Testis (tissue), 5 donors: ENCODE measurements at places on chromosomes 7 and 10. TPM values are rescaled to one million over a fixed set of nuclear protein-coding genes. Genes with fewer than 3 reads are reported as not detected.

Gene EVX1
- total RNA-seq, result 0.25 TPM

Gene KCP
- total RNA-seq, result 0.68 TPM

Gene WNT16
- 0.12 TPM for total RNA-seq

Gene MKI67
- 4.5 TPM for total RNA-seq

Gene VGF
- 2.3 TPM for total RNA-seq

Gene TEX36
- 14.9 TPM for total RNA-seq

Gene GNG11
- total RNA-seq, result 4.0 TPM

- no peaks in the 10 kb centered on the region for H3K4me1 ChIP-seq
- no peak overlapping the region for H3K4me3 ChIP-seq
- DNase-seq, result no peak
- no peak overlapping the region for H3K27ac ChIP-seq
- no peaks in the 10 kb centered on the region for H3K27me3 ChIP-seq
- no peaks in the 10 kb centered on the region for H3K36me3 ChIP-seq
These were observed 37.2 kb downstream of the NKX2-3 start for GRCh38 chr10:99569961-99570360.

- H3K4me1 ChIP-seq, result no peaks in the 10 kb centered on the region
- no peaks in the 10 kb centered on the region for H3K27me3 ChIP-seq
- H3K36me3 ChIP-seq, result no peaks in the 10 kb centered on the region
- no peak overlapping the region for H3K4me3 ChIP-seq
These were observed 76.1 kb upstream of the ZEB1 start for GRCh38 chr10:31242902-31243301.

GRCh38 chr7:4775848-4776623 lies 613 bp downstream of the AP5Z1 start:
- H3K27me3 ChIP-seq, result no peaks in the 10 kb centered on the region
- H3K27ac ChIP-seq, result peak overlapping the region; percentile 98
- H3K4me1 ChIP-seq, result peaks cover 27% of the 10 kb centered on the region

DNA sequence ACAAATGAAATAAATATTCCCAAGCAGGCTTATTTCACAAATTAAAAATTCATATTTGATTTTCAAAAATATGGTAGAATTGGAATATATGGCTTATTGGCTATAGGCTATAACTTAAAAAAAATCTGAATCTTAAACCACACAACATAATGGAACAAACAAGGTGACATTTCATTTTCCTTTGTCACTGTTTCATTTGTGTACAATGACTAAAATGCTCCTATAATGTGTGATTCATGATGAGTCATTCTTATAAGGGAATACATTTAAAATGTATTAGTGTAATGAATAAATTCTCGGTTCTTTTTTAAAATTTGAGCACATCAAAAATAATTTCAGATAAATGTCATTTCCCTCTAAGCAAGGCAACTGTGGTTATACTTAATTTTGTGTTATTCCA lies 148.0 kb upstream of the ANK3 start:
- DNase-seq, result no peak
- no peaks in the 10 kb centered on the region for H3K36me3 ChIP-seq
- no peaks in the 10 kb centered on the region for H3K4me1 ChIP-seq
- no peak overlapping the region for H3K27ac ChIP-seq
- no peak overlapping the region for H3K4me3 ChIP-seq

DNA sequence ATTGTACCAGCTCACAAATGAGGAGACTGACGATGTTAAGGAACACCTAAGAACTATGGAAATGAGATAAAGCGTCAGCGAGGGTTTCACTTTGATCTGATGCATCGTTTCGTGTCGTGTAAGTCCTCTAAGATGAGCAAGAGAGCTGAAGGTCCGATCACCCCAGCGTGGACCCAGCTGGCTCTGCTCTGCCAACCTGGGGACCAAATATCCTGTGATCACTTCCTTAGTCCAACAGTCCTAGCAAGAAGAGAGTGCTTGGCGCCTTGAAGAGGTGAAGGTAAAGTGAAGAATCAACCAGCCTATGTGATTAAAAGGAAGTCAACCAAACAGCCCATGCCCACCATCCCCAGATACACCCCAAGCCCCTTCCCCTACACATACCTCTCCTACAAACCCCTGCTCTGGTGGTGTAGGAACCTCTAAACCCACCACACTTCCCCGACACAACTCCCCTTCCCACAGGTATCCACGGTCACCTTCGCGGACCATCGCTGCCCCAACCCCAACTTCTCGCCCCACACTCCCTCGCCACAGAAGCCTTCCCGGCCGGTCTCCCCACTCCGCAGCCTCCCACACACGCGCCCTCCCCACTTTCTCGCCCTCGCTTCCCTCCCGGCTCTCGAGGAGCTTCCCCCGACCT lies 722 bp downstream of the UPF2 start:
- peak overlapping the region; percentile 98 for H3K27ac ChIP-seq
- H3K36me3 ChIP-seq, result no peaks in the 10 kb centered on the region
- H3K4me3 ChIP-seq, result peak overlapping the region; percentile 99
- no peaks in the 10 kb centered on the region for H3K27me3 ChIP-seq
- H3K4me1 ChIP-seq, result peaks cover 5% of the 10 kb centered on the region

GRCh38 chr7:34357068-34357467 lies 300.9 kb upstream of the NPSR1 start:
- no peak overlapping the region for H3K27ac ChIP-seq
- no peaks in the 10 kb centered on the region for H3K4me1 ChIP-seq
- DNase-seq, result no peak
- no peaks in the 10 kb centered on the region for H3K36me3 ChIP-seq
- H3K4me3 ChIP-seq, result no peak overlapping the region

- peak overlapping the region; percentile 98 for H3K27ac ChIP-seq
- H3K4me1 ChIP-seq, result peaks cover 17% of the 10 kb centered on the region
- DNase-seq, result no peak
- H3K36me3 ChIP-seq, result no peaks in the 10 kb centered on the region
- H3K27me3 ChIP-seq, result no peaks in the 10 kb centered on the region
These were observed 1.0 kb upstream of the BMPR1A start for GRCh38 chr10:86755454-86755739.

DNA sequence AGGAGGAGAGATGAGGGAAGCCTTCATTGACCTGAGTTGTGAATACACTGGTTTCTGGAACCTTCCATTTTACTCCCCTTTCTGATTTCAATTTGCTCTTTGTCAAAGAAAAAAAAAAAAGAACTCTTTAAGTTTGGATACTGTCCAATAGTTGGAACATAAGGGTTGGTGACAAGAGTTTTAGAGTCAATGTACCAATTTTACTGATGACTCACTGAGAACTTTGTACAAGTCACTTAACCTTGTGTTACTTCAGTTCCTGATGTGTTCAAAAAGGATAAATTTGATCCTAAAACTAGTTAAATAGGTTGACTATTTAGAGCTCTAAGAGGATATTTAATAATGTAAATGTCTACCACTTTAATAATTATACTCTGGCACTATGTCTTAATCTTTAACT lies 4.1 kb upstream of the CDK14 start:
- H3K4me1 ChIP-seq, result no peaks in the 10 kb centered on the region
- no peak overlapping the region for H3K4me3 ChIP-seq
- no peak for DNase-seq
- no peaks in the 10 kb centered on the region for H3K36me3 ChIP-seq
- no peaks in the 10 kb centered on the region for H3K27me3 ChIP-seq

DNA sequence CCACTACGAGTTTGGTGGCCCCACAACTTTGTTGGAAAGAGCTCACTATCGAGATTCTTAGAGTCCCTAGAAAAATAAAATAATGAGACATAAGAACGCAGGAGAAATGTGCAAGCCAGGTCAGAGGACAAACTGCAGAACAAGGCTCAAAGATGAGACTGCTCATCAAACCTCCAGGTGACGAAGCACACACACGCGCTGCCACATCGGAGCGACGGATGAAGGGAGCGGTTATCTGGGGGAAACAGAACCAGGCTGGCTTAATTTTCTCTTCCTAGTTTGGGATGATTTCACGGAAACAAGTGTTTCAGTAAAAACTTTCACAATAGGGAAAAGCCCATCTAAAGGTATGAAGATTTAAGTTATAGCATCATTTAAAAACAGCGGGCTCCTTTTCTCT lies 231.3 kb downstream of the SFMBT2 start:
- no peak overlapping the region for H3K27ac ChIP-seq
- H3K27me3 ChIP-seq, result no peaks in the 10 kb centered on the region
- no peak overlapping the region for H3K4me3 ChIP-seq
- H3K36me3 ChIP-seq, result no peaks in the 10 kb centered on the region
- H3K4me1 ChIP-seq, result no peaks in the 10 kb centered on the region

DNA sequence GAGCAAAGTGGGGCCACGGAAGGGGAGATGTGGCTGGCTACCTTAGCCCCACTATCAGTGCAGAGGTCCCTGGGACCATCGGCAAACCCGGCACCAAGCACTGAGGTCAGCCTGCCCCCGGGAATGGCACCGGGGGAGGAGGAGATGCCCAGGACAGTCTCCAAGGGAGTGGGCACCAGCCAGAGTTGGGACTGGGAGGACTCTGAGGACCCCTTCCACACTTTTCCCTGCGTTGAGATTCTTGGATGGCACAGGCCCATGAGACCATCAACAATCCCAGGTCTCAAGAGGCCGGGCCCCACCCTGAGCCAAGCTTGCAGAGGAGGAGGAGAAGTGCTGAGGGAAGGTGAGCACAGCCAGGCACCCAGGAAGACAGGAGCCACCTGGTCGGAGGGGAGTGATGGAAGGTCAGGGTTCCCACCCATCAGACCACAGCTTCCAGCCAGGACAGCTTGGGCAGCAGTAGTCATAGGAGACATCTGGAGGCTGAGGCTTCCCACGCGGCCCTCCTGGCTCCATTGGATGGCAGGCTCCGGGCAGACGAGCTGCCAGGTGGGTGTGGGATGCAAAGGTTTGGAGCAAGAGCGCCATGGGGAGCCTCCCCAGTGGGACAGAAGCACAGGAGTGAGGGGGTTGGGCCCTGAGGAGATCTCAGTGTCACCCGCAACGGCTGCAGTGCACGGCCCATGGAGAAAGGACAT lies 2.6 kb upstream of the OPN4 start:
- no peak for DNase-seq
- peaks cover 12% of the 10 kb centered on the region for H3K4me1 ChIP-seq
- no peaks in the 10 kb centered on the region for H3K36me3 ChIP-seq
- no peak overlapping the region for H3K4me3 ChIP-seq
- H3K27ac ChIP-seq, result no peak overlapping the region
- no peaks in the 10 kb centered on the region for H3K27me3 ChIP-seq

GRCh38 chr10:74133923-74134820 lies 16.5 kb downstream of the AP3M1 start:
- H3K27me3 ChIP-seq, result no peaks in the 10 kb centered on the region
- no peaks in the 10 kb centered on the region for H3K36me3 ChIP-seq
- no peak overlapping the region for H3K27ac ChIP-seq
- H3K4me1 ChIP-seq, result no peaks in the 10 kb centered on the region
- DNase-seq, result no peak
- no peak overlapping the region for H3K4me3 ChIP-seq

- no peak for DNase-seq
- H3K27ac ChIP-seq, result peak overlapping the region; percentile 80
- no peaks in the 10 kb centered on the region for H3K36me3 ChIP-seq
- H3K4me1 ChIP-seq, result peaks cover 52% of the 10 kb centered on the region
These were observed 606 bp downstream of the PALD1 start for GRCh38 chr10:70479165-70479581.

- no peak overlapping the region for H3K4me3 ChIP-seq
- H3K36me3 ChIP-seq, result no peaks in the 10 kb centered on the region
- no peaks in the 10 kb centered on the region for H3K27me3 ChIP-seq
- peak overlapping the region; percentile 73 for H3K27ac ChIP-seq
These were observed 33.6 kb downstream of the DNMBP start for GRCh38 chr10:99975942-99976809.

DNA sequence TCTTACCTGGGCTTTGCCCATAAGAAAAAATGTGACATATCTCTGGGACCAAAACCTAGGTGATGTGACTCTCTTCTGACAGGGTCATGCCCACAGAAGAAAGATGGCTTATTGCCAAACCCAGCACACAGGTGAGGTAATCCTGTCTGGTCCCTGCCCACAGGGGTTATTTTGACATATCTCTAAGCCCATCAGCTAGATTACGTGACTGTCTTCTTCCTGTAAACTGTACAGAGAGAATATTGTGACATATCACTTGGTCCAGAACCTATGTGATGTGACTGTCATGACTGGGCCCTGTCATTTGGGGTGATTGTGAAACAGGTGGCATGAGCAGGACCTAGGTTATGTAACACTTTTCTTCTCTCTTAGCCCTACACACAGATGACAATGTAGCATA lies 48.8 kb upstream of the ZNF680 start:
- no peaks in the 10 kb centered on the region for H3K27me3 ChIP-seq
- H3K36me3 ChIP-seq, result no peaks in the 10 kb centered on the region
- no peak for DNase-seq
- no peaks in the 10 kb centered on the region for H3K4me1 ChIP-seq

DNA sequence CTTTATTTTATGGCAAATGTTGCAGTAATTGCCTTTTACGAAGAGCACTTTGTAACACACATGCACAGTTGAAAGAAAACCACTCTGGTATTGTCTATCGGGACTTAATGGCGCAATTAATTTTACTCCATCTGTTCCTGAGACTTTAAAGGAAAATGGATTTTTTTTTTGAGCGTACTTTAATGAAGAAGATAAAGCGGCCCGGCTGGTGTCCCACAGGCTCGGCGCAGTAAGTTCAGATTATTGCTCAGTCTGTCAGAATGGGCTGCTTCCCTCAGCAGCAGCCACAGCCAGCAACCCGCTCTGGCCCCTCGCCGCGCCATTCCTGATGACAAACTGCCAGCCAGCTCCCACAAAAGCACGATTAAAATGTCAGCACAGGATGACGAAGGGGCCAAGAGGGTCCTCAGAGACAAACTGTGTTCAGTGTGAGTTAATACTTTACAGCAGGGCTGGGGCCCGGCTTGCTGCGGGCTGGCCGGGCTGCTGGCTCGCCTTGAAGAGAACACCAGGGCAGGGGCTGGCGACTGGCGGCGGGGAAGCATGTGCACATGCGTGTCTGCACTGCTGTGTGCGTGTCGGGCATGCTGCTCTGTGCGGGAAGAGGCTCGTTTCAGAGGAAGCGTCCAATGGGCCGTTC lies 501.0 kb upstream of the GALNT17 start:
- H3K4me1 ChIP-seq, result no peaks in the 10 kb centered on the region
- H3K27me3 ChIP-seq, result no peaks in the 10 kb centered on the region
- no peak for DNase-seq
- no peak overlapping the region for H3K27ac ChIP-seq
- H3K36me3 ChIP-seq, result no peaks in the 10 kb centered on the region

DNA sequence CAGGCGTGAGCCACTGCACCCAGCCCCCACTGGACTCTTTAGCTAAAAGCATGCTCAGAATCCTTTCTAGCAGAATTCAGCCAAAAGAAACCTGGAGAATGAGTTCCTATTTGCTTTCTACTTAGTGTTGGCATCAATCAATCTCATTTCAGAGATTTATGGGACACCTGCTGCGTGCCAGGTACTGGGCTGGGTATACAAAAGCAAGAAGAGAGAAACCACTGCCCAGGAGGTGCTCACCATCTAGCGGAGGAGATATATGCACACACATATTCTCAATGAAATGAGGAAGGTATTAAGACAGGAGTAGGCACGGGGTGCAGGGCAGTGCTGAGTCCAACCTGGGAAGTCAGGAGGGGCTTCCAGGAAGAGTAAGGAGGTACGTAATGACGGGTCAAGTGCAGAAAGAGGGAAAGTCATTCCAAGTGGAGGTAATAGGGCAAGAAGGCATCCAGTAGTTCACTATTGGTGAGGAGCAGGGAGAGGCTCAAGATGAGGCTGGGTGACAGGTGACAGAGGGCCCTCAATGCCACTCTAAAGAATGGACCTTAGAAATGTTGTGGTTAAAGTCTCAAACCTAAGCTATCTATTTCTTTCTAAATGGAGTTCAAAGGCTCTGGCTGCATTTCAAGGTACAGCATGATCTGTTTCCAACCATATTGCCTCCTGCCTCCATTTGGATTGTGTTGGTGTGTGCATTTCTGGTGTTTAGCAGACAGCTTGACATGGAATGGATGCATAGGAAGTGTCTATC lies 22.1 kb downstream of the ABLIM1 start:
- H3K36me3 ChIP-seq, result no peaks in the 10 kb centered on the region
- peaks cover 26% of the 10 kb centered on the region for H3K4me1 ChIP-seq
- H3K4me3 ChIP-seq, result no peak overlapping the region
